ENCODE measurements at places on chromosomes 1 and 21.

GRCh38 chr1:185520188-185520920 is 203.3 kb upstream of the IVNS1ABP start:
- no peak for DNase-seq

DNA sequence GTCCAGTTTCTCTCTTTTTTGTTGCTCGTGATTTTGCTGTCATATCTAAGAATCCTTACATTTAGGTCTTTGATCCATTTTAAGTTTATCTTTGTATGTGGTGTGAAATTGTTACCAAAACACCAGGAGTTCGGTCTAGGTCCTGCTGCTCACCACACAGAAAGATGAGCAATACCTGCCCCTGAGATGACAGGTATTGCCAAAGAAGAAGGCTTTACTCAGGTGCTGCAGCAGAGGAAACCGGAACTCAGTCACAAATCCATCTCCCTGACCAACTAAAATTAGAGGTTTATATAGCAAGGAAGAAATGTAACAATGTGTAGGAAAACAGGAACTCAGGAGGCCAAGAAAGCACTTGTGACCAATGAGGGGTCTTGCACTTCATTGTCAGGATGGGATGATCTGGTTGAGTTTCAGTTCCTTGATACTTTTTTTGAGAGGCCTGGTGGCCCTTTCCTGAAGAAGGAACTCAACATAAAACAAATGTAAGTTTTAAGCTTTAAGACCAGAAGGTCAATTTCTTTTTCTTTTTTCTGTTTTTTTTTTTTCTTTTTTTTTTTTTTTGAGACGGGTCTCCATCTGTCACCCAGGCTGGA is 16.5 kb upstream of the SETDB1 start:
- DNase-seq = no peak

GRCh38 chr1:200107004-200107470 is 79.5 kb downstream of the NR5A2 start:
- no peak for DNase-seq

DNA sequence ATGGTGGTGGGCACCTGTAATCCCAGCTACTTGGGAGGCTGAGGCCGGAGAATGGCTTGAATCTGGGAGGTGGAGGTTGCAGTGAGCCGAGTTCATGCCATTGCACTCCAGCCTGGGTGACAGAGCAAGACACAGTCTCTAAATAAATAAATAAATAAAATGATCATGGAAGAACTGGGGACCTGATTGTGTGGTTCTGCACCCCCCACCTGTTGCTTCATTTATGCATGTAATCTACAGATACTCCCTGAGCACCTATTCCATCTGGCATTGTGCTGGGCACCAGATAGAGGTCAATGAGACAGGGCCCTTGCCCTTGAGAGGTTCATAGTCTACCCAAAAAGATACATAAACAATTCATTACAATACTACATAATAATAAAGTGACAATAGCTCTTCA is 11.0 kb upstream of the RHBG start:
- no peak for DNase-seq

GRCh38 chr1:74690909-74691308 is 17.3 kb upstream of the ERICH3 start:
- no peak for DNase-seq

DNA sequence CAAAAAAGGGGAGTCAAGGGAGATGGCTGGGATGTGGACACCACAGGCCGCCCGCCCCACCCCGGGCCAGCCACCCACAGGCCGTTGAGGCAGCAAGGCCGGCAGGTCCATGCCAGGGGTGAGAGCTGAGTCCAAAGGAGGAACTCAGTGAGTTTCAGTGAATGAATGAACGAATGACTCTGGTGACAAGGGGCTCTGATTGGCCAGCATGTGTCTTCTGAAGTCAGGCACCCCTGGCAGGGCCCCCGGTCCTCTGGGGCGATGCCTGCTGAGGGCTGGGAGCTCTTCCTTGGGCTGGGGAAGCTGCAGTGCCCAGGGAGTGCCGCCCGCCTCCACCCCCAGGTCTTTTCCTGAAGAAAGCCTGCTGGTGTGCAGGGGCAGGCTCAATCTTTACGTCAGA is 236.1 kb upstream of the VAMP3 start:
- DNase-seq = no peak

DNA sequence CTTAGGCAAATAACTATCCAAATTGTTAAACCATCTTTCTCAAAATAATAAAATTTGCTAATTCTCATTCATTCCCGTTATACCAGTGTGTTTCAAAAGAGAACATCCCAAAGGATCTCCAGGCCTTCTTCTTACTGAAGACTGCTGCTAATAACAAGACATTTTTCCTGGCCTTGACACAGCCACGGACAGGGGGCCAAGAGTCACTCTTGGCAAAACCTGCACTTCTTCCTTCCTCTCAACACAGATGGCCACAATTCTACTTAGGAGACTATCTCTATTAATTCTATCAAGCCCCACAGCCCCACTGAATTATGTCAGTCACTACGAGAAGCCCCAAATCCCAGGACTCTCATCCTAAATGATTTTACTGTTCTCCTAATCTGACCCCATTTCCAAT is 86.0 kb downstream of the EVI5 start:
- no peak for DNase-seq

DNA sequence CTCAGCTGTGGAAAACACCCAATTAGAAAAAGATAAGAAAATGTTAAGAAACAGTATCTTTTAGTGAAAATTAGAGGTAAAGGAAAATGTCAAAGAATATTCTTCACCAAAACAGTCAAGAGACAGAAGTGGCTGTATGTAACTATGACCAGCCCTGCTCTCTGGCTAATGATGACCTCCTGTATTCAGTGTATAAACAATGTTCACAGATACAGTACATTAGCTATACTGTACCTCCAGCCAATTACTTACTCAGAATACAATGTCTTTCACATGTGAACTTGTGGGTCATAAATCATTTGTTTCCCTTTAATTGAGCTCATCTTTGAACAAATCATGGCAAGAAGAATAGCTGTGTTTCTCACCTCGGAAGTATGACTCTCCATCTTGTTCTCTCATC is 432.0 kb downstream of the LMO4 start:
- no peak for DNase-seq

- no peak for DNase-seq
These were observed 44.6 kb downstream of the CD247 start for GRCh38 chr1:167473761-167474160.

DNA sequence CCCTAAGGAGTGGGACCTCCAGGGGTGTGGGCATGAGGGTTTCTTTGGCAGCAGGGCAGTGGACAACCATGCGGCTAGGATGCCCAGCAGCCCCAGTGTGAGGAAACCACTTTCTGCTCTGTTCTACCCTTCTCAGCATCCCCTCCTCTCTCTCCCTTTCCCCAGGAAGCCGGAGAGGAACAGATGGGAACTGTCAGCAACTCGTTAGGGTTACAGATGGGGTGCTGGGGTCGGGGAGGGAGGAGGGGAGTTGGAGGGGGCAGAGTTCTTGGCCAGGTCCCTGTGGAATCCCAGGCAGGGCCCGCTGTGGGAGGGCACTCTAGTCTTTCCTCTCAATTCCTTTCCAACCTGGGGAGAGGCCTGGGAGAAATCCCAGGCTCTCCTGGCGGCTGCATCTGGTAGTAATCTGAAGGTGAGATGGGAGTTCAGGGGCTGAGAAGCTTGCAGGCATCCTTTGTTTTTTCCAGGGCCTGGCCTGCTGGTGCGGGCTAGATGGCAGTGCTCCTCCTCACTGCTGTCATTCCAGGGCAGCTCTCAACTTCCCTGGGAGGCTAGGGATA is 93.9 kb upstream of the CSF3R start:
- no peak for DNase-seq

- no peak for DNase-seq
These were observed 327.9 kb upstream of the PROX1 start for GRCh38 chr1:213659580-213660547.

DNA sequence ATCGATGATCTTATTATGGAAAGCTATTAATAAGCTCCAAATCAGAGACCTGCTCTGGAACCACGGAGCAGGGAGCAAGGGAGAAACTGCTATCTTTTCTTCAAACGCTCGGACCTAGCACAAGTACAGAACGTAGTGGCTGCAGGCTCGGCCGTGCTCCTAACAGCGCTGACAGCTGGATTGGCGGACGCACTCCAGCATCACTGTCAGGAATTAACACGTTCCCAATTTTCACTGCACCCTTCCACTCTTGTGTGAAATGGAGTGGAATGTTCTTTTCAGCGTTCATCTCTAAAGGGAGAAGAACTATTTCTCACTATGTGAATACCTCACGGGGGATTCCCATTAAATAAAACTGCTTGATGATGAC is 106.9 kb downstream of the ZNF281 start:
- no peak for DNase-seq

DNA sequence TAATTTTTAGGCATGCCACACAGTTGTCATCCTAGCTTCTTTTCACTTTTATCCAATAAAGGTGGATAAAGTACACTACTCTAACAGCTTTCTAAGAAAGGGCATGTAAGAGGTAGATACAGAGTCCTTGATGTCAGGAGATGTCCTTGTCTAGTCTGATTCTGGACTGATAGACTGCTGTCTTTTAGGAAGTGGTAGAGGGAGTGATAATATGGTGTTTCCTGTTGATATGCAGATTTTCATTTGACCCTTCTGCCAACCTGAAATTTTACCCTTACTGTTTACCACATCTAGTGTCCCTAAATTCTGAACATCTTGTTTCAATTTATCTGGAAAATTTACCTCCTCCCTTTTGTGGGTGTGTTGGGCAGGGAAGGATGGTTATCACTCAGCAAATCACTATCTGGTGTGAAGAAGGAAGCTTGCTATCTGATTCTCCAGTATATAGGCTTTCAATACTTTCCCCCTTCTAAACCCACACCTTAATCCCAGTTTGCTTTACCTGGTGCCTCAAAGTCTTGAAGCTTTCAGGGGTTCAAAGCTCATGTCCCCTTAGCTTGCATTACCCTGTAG is 354.9 kb upstream of the SNX7 start:
- DNase-seq = no peak

- no peak for DNase-seq
These were observed 76.1 kb upstream of the HOOK1 start for GRCh38 chr1:59738591-59739015.

GRCh38 chr1:87515781-87516180 is 187.1 kb downstream of the LMO4 start:
- no peak for DNase-seq

DNA sequence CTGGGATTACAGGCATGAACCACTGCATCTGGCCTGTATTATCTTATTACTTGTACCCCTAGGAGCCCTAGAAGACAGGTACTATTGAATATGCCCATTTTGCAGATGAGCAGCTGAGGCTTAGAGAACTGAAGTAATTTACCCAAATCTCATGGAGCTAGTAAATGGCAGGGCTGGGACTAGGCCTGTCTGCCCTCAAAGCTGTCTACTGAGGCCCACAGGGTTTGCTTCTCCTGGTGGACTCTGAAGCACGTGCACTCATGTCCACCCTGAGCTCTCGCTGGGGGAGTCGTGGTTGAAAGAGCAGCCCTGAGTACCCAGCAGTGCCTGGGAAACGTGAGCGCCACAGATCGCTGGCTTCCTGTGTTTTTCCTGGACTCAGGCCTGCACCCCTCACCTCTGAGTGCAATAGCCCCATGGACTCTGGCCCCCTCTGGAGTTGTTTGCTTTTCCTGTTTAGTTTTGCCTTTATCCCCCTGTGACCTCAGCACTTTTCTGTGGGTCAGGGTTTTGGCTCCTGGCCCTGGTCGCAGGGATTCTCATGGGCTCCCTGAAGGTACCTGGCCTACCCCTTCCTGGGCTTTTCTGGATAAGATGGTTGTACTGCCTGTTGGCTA is 52.4 kb downstream of the ARHGEF10L start:
- DNase-seq = no peak

GRCh38 chr21:16218682-16219343 is 489.0 kb downstream of the USP25 start:
- no peak for DNase-seq

DNA sequence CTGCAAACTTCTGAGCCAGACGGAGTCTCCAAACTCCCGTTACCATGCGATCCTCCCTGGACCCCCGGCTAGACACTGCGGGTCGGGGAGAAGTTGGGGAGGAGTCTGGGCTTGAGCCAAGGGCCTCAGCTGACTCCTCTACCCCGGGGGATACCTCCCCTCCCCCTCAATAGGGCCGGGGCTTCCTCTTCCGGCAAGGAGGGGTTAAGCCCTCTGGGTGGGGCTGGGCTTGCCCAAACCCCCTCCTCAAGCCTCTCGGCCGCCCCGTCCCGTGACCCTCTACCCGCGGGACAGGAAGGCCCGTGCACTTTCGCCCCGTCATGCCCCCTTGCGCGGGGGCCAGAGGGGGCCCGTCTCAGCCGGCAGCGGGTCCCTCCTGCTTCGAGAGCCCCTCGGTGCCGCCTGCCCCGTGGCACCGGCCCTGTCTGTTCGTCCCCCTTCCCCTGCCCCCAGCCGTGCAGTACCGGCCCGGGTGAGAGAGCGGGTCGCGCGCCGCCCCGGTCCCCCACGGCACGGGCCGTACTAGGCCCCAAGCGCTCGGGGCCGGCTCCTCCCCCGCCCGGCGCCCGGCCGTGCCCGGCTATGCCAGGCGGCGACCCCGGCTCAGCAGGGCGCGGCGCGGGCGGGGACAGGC is 652 bp downstream of the ARL8A start:
- no peak for DNase-seq

DNA sequence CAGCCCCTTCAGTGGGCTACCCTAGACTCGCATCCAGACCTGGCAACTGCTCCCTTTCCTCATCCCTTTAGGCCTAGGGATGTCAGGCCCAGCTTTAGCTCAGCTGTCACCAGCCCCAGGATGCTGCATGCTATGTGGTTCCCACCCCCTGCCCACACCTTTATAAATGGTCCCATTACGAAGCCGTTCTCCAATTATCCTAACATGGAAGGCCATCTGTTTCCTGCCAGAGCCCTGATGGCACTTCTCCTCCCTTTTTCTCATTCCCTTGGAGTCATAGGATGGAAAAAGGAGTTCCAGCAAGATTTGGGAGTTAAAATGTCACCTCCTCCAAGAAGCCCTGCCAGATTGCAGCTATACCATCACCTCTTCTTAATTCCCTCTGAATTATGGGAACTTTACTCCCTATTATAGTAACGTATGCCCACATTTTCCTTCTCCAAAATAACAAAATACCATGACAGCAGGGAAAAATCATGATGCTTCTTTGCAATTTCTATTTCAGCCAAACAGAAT is 205.0 kb upstream of the GRIK3 start:
- no peak for DNase-seq

DNA sequence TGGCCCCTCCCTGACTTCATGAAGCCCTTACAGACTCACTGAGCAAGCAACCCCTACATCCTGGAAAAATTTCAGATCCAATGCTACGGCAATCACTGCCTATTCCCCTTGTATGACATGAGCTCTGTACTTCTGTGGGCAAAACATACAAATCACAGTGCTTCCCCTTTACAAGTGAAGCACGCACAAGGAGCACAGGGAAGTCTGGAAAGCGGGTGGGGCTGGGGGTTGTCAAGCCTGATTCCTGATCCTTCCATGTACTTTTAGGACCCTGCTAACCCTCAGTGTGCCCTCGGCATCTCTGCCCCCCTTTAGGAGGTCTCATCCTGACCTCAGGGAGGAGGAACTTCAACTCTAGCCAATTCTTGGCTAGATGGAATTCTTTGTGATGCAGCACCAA is 405.7 kb upstream of the POU3F1 start:
- DNase-seq = no peak
